CD4-positive, alpha-beta T cell treated with Interleukin-6 at 100 ng/mL for 8 hours (primary cell): ENCODE measurements at places on chromosomes 5 and 9.

DNA sequence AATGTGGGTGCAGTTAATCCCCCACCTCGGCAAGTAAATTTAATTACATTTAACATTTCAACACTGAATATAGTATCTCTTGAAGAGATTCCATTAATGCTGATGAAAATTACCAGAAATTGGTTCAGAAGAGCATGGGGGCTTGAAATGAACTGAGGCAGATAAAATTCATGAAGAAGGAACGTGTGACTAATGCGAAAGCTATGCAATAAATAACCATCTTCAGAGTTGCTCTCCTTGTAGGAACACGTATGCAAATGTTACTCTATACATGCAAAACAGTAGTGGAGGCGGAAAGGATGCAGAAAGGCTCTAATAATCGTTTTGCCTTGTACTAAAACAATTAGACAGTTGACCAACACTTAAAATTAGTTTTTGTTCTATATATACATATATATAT is 320.2 kb downstream of the CTNND2 start:
- DNase-seq = no peak

- no peak for DNase-seq
Measured at GRCh38 chr5:106331415-106331814, 1339.3 kb downstream of the EFNA5 start.

DNA sequence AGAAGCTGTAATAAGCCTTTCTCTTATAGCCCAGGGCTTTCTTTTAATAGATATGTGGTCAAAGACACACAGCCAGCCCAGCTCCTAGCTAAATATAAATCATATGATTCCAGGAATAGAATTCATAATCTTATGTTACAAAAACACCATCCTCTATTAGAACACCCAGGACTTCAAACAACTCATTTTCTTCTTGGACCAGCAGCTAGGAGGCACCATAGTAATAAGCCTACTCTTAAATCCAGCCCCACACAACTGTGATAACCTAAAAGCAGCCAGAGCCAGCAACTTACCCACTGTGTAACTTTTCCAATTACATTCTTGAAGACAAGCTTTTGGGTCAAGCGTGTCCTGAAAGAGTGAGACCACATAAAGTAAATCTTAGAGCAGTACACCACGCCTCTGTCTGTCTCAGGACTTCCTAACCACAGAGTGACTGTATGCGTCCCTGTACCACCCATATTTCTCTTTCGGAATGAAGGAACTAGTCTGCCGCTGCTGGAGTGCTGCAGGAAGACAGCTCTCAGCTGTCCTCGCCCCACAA is 223.8 kb downstream of the TLE1 start:
- no peak for DNase-seq

DNA sequence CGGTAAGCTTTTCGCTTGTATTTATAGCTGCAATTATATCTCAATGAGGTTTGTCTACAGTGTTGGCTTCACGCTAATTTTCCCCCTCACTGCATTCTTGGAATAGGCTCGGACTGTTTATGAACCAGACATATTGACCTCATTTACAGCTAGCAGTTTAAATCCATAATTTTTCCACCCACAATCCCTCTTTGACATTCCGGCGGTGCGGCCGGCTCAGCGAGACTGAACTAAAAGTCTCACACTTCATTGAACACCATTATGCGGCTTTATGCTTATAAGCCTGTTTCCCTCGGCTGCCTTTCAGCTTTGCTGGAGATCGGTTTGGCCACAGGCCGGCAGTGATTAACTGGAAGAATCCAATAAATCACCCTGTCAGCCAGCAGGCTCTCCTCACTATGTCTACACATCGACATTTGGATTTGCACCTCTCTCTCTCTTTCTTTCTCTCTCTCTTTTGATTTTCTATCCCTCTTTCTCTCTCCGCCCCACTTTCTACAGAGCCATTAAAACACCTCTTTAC is 315.0 kb upstream of the TLE4 start:
- DNase-seq = no peak

DNA sequence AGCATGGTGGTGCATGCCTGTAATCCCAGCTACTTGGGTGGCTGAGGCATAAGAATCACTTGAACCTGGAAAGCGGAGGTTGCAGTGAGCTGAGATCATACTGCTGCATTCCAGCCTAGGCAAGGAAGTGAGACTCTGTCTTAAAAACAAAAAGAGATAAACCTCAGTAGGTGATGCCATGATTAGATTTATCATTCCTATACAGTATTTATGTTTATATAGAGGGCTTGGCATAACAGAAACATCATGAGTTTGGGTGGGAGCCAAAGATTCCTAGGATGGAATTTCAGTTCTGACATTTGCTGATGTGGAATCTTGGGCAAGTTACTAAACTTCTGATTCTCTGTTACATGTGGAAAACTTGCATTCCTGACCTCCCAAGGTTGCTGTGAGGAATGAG is 22.3 kb downstream of the RFK start:
- no peak for DNase-seq

DNA sequence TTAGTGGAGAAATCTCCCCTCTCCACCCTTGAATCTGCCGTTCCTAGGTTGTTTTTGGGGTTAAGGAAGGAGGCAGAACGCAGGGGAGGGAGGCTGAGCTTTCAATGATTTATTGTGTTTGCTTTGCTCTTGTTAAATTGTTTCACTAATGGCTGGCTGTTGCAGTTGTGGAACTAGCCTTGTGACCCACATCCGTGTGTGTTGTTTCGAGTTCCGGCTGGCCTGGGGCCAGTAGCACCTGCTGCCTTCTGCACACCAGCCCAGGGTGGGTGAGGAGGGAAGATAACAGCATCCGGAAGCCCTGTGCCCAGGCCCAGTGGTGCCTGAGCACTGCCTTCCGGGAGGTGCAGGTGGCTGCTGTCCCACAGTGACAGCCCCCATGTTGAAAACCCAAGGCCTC is 3.6 kb downstream of the ERGIC1 start:
- DNase-seq = peak; percentile 65

DNA sequence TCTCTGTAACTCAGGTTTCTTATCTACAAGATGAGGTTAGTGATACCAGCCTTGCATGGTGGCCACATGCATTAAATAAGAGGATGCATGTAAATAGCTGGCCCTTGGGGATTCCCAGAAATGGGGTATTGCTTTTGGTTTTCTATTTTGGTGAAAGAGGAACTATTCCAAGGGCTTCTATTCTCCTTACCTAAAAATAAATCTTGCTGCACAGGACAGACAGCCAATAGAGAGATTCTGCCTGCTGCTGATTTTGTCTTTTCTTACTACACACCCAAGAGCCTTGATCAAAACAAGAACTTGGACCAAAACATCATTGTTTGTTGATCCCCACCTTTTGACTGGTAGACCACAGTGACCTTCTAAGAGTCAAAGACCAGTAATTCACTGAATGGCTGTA is 161.8 kb downstream of the PJA2 start:
- DNase-seq = no peak

- no peak for DNase-seq
Measured at GRCh38 chr5:13501176-13501575, 443.3 kb downstream of the DNAH5 start.

DNA sequence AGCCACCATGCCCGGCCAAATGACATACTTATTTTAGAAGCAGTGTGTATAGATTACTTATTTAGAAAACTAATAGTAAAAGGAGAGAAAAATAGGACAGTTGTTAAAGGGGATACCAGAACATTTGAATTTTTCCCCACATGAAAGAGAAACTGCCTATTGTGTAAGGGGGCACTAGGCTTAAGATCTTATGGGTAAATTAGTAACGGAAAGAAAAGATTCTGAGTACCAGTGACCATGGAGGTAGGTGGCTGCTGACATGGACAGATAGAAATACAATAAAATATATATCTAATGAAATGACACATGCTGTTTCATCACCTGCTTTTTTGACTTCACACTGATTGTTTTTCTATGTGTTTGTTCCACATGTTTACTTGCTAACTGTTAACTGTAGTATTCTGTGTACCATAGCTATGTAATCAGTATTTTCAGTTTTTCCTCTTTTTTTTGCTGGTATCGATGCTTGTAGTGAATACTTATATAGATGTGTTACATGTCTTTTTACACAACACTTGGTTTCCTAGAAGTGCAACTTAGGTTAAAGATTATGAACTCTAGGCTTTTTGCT is 3.0 kb upstream of the DNAJC21 start:
- DNase-seq = no peak

DNA sequence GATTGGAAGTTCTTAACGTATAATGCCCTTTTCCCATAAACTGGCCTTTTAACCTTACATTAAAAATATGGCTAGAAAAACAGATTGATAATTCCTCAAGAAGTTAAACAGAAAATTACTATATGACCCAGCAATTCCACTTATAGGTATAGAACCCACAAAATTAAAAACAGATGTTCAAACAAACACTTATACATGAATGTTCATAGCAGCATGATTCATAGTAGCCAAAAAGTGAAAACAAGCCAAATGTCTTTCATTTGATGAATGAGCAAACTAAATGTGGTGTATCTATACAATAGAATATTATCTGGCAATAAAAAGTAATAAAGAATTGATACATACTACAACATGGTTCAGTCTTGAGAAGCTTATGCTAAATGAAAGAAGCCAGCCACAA is 35.5 kb downstream of the POU5F2 start:
- DNase-seq = no peak

DNA sequence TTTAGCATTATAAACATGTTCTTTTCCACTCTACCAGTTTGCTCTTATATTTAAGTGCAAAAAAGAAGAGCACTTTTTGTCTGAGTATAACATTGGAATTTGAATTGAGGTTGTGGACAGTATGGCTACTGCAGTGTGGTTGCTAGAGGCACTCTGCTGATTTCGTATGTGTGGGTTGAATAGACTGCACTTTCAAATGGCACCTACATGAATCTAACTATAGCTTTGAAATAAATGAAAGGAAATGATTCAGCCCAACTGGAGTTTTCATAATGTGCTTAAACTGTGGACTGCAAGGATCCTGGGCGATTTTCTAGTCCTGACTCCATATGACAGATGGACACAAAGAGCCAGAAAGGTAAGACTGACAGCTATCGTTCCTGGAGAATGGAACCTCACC is 657.6 kb upstream of the RIOK2 start:
- DNase-seq = no peak
